ENCODE measurements at places on chromosomes 5 and 9. TPM values are rescaled to one million over a fixed set of nuclear protein-coding genes. Genes with fewer than 3 reads are reported as not detected.
A peak's percentile ranks its signal among the peaks of the same experiment; 100 is the strongest.

- peak; percentile 98 for DNase-seq
Measured at GRCh38 chr9:105064248-105065097, 136.5 kb upstream of the ABCA1 start.

DNA sequence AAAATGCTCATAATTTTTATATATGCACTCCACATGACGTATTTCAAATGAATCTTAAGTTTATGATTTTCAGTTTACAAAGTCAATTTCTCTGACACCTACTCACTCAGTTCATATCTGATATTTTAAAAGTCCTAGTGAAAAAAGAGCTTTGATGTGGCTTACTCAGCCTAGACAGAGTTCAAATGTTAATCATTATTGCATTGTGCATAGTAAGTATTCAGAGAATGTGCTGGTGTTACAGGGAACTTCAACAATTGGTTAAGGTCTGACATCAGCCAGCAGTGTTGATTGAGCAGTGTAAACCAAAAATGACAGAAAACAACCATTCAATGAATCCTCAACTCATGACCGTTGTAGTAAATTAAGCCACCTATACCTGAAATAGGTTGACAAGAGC lies 147.2 kb upstream of the LHFPL2 start:
- no peak for DNase-seq

DNA sequence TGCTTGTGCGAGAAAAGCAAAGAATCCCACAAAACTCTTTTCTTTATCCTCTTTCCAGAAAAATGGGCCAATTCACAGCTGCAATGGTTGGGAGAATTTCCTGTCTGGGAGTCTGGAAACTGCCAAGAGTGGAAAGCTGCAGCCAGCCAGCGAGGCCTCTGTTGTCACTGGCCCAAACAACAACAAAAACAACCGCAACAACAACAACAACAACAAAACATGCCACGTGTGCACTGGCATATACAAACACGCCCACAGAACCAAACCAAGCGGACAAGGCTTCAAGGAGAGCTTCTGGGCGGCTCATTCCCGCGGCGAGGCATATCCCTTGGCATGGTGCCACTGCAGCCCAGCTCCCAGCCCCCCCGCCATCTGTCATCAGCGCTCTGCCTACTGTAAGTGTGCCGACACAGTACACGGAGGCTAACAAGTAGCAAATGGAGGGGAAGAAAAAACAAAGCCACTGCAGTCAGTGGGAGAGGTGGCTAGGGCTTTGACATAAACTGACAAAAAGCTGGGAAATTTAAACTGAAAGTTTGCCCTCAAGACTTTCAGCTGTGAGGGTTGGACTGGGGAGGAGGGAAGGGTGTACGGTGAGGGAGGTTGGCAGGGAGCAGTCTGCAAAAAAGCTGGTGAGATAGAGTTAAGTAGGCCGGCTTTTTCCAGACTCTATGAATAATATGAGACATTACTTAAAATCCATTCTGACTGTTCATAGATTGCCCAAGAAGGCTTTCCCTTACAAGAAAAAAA lies 165.0 kb upstream of the ZNF462 start:
- DNase-seq = peak; percentile 80

DNA sequence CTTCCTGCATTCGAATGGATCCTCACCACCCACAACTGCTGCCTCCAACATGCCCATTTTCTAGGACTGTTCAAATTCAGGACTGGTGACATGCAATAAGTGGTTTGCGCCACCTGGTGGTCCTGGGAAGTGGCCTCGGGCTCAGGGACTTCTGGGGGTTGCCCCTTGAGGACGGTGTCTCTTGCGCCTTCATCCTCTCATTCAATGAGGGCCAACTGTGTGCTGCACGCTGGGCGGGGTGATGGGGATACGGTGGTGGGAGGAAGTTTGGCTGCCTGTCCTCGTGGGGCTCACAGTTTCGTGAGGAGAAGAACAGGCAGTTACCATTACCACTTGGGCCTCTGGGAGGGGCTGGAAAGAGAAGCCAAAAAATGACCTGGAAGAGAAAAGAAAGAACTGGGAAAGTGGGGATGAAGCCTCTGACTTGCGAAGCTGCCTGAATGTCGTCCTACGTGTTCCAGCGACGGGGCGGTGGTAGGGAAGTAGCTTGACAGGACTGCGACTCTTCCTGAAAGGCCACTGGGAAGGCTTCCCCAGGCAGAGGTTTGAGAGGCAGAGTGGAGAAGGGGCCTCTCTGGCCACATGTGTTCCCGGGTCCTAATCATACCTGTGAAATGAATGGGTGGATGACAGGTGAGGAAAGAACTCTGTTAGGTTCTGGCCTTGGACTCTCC lies 49.0 kb downstream of the PSD2 start:
- peak; percentile 57 for DNase-seq

DNA sequence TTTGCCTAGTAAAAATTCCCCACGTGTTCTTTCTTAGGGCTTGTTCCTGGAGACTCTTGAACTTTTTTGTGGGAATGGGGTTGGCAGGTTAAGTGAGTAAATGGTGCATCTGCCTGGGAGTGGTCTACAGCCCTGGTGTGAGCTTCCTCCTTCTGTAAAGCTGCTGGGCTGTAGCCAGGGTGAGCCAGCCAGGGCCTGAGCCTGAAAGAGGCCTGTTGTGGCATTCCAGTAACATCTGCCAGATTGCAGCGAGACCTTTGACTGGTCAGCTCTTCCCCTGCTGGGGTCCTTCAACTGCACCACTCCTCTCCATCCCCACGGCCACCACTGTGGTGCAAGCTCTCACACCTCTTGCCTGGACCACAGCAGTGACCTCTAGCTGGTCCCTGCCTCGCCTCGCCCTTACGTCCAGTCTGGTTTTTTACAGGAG lies 47.5 kb downstream of the SLC22A5 start:
- no peak for DNase-seq

GRCh38 chr9:134317400-134317789 lies 8.9 kb upstream of the RXRA start:
- no peak for DNase-seq

- DNase-seq = no peak
Measured at GRCh38 chr9:119332522-119332921, 36.7 kb downstream of the BRINP1 start.

DNA sequence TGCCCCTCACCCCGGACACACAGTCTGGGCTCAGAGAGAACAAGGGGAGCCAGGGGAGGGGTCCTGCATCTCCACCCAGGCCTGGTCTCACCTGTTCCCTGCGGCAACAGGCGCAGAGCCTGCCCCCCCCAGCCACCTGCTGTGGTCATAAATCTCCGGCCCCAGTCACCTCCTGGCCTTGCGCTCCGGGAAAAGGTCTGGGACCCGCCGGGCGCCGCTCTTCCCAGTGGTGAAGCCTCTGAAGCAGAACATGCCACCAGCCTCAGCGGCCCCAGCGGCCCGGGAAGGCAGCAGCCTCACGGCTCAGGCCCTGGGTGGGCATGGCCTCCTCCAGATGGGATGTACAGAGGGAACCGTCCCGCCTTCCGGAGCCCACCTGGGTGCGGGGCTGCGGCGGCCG lies 20.6 kb downstream of the NOTCH1 start:
- no peak for DNase-seq

DNA sequence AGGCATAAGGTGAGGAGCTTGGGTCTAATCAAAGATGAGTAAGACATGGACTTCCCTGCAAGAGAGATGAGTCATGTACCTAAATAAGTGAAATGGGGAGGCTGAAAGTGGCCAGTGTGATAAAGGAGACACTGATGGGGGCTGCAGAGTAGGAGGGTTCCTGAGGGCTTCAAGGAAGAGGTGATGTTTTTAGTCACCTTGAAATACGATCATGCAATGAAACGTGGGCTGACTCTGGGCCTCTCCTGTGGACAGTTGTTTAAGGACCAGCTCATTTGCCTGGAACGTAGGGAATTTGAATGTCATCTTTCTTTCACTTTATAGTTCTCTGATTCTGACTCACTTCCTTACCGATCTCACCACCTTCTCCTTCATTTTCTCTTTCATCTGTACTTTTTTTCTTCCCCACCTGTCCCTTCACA lies 49.6 kb upstream of the CPLX2 start:
- no peak for DNase-seq

GRCh38 chr5:56003679-56004078 lies 8.9 kb upstream of the IL6ST start:
- no peak for DNase-seq

DNA sequence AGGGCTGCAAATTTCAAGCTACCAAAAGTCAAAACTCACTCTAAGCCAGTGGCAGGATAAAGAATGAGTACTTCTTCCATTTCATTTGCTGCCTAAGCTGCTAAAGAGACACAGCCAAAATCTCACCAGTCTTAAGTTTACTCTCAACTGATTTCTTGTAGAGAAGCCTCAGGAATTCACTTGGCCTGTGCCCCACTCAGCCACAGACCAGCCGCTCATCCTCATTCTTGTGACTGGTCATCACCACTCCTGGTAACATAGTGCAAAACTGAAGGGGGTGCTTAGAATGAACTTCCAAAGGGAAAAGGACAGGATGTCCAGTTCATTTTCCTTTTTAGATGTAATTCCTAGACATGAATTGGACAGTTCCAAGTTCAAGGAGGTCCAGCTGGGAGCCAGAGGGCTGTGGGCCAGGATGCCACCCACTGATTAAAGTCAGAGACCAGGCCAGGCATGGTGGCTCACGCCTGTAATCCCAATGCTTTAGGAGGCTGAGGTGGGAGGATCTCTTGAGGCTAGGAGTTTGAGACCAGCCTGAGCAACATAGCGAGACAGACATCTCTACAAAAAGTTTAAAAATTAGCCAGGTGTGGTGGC lies 72.7 kb upstream of the RANBP3L start:
- peak; percentile 96 for DNase-seq

- DNase-seq = peak; percentile 78
Measured at GRCh38 chr5:181133610-181134231, 2.8 kb upstream of the OR2V1 start.

Gene NTNG2
- 2.4 TPM for total RNA-seq

Gene MLANA
- not detected for total RNA-seq

Gene RECK
- 12.2 TPM for total RNA-seq

Gene C9orf153
- total RNA-seq = not detected

Gene ZNG1F
- 5.0 TPM for total RNA-seq

Gene FOXD4L6
- not detected for total RNA-seq

Gene RMRP
- total RNA-seq = 6,728 TPM

Gene BTNL3
- not detected for total RNA-seq

Gene PRUNE2
- 88.1 TPM for total RNA-seq

Gene PTGDS
- total RNA-seq = 2.0 TPM

Gene SYK
- not detected for total RNA-seq

Gene N4BP3
- total RNA-seq = 0.13 TPM

Gene LCN10
- total RNA-seq = not detected

Gene TXNDC8
- not detected for total RNA-seq

Gene FBXW2
- 22.2 TPM for total RNA-seq

Gene NREP
- total RNA-seq = 90.5 TPM

Measured in LHCN-M2 (cell line).